ENCODE measurements at places on chromosomes 3 and 15. TPM values are rescaled to one million over a fixed set of nuclear protein-coding genes. Genes with fewer than 3 reads are reported as not detected.

SAMMSON gene
- not detected for total RNA-seq

PEX11A gene
- total RNA-seq: 3.4 TPM

CAPN3 gene
- total RNA-seq: 7.5 TPM

ERC2 gene
- 0.44 TPM for total RNA-seq

NTRK3 gene
- not detected for total RNA-seq

RBM5 gene
- 138 TPM for total RNA-seq

COLQ gene
- total RNA-seq: 1.4 TPM

KBTBD13 gene
- not detected for total RNA-seq

All from MCF 10A (cell line).